CD4-positive, alpha-beta T cell treated with Interleukin-15 for 4 hours (primary cell): ENCODE measurements at places on chromosomes 12 and 14.

GRCh38 chr12:127830065-127830460 is 436.9 kb upstream of the TMEM132C start:
- no peak for DNase-seq

DNA sequence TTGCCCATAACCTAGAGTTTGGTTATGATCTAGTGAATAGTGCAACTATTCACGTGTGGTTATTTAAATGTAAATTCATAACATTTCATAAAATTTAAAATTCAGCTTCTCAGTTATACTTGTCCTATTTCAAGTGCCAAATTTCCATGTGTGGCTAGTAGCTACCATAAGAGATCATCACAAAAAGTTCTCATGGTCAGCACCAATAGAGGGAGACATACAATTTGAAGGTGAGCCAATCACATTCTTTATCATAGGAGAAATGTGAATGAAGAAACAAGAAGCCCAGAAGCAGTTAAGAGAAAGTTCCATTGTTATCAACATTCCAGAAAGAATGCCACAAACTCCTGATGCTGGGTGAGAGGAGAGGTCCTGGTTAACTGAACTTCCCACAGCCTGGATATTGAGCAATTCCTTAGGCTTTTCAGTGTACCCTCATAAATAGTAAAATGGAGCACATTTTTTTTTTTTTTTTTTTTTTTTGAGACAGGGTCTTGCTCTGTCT is 892.9 kb upstream of the USP15 start:
- no peak for DNase-seq

GRCh38 chr12:41512497-41512896 is 324.4 kb downstream of the PDZRN4 start:
- DNase-seq, result no peak

DNA sequence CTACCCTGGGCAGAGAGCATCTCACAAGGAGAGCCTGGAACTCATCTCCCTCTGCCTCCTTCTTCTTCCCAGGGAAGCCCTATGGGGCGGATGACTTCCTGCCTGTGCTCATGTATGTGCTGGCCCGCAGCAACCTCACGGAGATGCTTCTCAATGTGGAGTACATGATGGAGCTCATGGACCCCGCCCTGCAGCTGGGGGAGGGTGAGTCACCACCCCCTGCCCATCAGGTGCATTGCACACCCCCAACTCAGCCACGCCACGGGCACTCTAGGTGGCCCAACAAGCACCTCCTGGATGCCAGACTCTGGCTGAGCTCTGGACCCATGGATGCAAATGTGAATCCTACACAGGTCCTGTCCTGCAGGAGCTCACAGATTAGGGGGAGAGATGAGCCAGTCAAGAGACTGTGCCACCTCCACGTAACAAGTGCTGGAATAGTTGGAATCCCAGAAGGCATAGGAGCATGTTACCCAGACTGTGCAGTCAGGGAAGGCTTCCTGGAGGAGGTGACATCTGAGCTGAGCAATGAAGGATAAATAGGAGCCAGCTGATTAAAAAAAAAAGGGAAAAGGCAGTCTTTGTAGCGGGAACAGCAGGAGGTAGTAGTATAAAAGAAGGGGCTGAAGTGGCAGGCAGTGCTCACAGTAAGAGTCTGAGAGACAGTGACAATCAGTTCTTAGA is 71.9 kb downstream of the LGMN start:
- no peak for DNase-seq

DNA sequence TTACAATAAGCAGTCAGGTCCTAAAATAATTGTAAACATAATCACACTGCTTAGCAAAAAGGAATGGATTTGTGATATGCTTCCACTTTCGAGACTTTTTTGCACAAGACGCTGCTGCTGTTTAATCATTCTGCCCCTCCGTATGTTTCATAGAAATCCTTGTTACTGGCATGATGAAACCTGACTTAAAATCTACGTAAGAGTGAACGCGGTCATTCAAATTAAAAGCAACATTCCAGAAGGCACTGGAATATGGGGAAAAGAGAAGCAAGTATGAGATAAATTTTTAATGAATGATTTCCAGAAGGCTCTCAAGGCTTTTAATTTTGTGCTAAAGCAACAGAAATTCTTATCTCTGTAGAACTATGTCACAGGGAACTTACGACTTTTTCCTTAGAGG is 1.1 kb downstream of the CNIH1 start:
- no peak for DNase-seq

DNA sequence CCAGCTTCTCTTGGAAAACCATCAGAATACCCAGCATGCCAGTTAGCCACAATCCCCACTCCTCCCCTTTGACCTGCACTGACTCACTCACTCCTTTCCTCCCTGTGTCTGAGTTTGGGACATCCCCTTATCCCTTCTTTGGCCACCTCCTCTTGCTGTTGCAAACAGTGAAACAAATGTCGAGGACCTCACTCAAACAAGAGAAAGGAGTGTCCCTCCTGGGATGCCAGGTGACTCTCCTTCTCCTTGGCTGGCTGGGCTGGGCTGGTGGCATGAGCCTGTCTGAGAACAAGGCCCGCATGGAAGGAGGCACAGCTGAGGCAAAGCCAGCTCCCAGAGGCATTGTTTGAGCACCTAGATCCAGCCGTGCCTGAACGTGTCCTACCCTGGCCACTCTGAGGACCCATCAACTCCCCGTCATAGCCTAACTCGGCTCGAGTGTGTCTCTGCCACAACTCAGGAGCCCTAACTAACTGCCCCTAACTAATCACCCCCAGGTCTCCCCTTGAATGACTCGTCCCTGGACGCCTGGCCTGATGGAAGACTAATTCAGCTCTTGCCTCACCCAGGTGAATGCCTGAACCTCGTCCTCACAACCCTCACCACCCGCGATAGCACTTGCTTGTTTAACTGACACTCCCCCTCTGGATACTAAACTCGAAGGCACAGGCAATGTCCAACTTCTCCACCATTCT is 43.0 kb downstream of the NCOR2 start:
- no peak for DNase-seq

- no peak for DNase-seq
Observed at GRCh38 chr12:122117979-122118378, 39.4 kb downstream of the MLXIP start.

DNA sequence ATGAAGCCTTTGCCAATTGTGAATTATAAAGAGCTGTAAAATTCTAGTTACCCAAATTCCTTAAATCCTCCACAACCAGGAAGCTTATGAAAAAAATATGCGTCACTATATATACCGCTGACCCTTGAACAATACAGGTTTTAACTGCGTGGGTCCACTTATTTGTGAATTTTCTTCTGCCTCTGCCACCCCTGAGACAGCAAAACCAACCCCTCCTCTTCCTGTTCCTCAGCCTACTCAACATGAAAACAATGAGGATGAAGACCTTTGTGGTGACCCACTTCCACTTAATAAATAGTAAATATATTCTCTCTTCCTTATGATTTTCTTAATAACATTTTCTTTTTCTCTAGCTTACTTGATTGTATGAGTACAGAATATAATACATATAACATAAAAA is 42.2 kb downstream of the CMKLR1 start:
- no peak for DNase-seq

DNA sequence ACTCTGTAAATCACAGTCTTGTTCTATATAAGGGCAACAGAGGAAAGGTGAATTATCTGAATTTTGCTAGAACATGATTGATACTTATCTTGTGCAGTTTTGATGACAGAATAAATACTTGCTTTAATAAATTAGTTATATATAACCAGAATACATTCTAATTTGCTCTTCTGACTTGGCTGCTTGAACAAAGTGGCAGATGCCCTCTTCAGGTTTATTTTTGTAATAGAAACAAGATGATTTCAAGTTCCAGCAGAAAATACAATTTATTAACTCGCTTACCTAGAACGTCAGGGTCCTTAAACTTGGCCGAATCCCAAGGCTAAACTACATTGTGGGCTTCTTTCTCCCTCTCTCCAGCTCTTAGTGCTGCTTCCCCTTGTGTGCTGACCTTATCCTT is 57.6 kb upstream of the SSTR1 start:
- peak; percentile 8 for DNase-seq

- DNase-seq, result no peak
Observed at GRCh38 chr12:124188084-124188483, 106.8 kb upstream of the RFLNA start.

- no peak for DNase-seq
Observed at GRCh38 chr12:13976880-13977279, 4.5 kb downstream of the GRIN2B start.

GRCh38 chr14:81478446-81478845 is 55.2 kb downstream of the SEL1L start:
- no peak for DNase-seq

- DNase-seq, result no peak
Observed at GRCh38 chr14:37708481-37708880, 113.1 kb downstream of the TTC6 start.

DNA sequence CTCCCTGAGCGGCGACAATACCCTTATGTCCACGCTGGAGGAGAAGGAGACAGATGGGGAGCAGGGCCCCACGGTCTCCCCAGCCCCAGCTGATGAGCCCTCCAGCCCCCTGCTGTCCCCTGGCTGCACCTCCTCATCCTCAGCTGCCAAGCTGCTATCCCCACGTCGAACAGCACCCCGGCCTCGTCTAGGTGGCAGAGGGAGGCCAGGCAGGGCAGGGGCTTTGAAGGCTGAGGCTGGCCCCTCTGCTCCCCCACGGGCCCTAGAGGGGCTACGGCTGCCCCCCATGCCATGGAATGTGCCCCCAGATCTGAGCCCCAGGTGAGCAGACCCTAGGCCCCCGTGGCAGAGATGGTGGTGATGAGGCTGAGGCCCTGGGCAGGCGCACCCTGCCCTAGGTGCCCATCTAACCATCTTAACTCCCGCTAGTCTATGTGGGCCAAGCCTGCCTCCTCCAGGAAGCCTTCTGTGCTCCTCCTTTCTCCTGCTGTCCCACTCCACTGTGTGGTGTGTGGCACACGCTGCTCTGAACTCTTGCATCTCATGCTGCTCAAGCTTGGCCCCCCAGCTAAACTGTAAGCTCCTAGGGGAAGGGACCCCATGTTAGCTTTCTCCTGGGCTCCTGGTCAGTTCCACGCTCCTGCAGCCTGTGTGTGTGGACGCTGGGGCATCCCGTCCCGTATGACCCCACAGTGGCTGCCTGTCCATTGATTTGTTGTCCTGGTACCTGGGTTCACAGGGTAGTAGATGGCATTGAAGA is 12.1 kb downstream of the MCRS1 start:
- DNase-seq, result no peak

DNA sequence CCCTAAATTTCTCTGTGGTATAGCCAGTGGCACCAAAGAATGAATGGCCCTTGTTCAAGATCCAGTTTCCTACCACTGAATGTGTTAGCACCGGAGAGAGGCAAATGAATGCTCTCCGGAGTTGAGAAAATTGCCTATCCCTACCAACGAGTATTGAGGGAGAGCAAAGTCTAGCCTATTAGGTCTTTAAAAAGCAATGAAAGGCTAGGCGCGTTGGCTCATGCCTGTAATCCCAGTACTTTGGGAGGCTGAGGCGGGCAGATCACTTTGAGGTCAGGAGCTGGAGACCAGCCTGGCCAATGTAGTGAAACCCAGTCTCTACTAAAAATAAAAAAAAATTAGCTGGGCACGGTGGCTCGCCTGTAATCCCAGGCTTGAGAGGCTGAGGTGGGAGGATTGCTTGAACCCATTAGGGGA is 898 bp upstream of the RAB15 start:
- DNase-seq, result no peak

DNA sequence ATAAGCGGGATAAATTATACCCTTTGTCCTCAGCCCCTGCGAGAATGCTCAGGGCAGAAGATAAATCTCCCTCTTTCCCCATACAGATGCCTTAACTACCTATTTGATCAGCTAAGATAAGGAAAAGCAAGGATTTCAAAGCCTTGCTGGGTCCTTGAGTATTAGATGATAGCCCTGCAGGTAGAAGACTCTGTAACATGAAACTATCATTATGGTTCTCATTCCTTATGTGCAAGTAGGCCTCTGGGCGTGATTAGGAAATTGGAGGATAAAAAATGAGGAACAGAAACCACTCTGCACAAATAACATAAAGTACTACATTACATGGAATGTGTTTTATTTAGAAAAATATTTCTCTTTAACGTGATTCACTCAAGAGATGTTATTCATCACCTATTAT is 14.5 kb upstream of the WDR89 start:
- DNase-seq, result no peak

GRCh38 chr14:103696466-103697071 is 18.7 kb downstream of the XRCC3 start:
- DNase-seq, result no peak

DNA sequence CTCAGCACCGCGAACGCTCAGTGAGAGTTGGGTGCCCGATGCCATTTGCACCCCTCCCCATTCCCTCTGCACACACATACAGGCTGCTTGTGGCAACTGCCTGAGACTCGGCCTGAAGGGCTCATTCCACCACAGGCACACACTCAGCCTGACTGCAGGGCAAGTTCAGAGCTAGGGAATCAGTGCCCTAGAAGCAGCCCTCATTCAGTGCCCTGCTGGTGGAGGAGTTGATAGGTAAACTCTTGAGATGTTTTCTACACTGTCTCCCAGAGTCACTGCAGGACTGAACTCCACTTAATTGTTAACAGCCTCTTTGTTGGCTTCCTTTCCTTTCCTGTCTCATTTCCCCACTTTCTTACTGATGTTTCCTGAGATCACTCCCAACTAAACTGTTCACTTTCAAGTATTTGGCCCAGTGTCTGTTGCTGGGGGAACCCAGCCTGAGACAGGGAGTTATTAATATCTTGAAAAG is 16.9 kb downstream of the PPP1R36 start:
- no peak for DNase-seq

GRCh38 chr14:103558071-103558882 is 4.2 kb downstream of the BAG5 start:
- no peak for DNase-seq

DNA sequence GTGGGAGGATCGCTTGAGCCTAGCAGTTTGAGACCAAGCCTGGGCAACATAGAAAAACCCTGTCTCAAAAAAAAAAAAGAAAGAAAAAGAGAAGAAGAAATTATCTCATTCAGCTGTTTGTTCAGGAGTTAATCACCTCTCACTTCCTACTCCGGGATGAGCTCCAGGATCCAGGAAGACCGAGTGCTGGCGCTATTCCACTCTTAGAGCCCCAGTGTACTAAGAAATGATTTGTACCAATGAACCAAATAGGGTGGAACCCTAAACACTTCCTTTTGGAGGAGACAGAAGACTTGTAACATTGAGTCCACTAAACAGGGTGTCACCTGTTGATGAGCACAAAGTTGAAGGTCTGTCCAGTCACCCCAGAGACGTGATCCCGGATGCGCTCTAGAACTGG is 3.6 kb downstream of the ALKBH2 start:
- DNase-seq, result no peak

DNA sequence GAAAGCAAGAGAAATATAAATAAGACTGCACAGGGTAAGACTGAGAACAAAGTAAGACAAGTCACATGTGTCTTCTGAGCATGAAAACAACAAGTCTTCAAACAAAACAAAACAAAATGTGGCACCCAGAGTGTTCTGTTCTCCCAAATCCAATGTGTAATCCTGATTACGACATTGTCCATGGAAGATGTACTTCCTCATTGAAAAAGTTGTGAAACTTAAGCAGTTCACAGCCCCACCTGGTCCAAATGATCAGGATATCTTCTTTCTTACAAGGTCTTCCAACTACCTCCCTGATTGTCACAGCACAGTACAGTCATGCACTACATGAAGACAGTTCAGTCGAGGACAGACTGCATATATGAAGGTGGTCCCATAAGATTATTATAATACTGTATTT is 23.3 kb upstream of the NEK9 start:
- no peak for DNase-seq

- DNase-seq, result no peak
Observed at GRCh38 chr12:62267026-62267425, 6.8 kb downstream of the USP15 start.

- no peak for DNase-seq
Observed at GRCh38 chr14:104361921-104362681, 217.5 kb upstream of the C14orf180 start.
